ENCODE measurements at places on chromosomes 16 and 17.

DNA sequence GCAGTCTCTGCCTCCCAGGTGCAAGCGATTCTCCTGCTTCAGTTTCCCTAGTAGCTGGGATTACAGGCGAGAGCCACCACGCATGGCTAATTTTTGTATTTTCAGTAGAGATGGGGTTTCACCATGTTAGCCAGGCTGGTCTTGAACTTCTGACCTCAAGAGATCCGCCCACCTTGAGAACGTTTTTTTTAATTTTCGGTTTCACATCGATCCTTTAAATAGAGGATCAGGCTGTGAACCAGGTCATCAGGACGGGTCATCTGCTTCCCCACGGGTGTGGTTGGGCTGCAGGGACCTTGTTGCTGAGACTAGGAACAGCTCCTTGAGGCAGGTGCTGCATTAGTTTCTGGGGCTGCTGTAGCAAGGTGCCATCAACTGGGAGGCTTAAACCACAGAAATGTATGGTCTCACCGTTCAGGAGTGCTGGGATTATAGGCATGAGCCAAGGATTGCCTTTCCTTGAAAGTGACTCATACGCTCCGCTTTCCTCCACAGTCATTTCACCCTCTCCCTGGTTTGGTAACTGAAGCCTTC is 7.9 kb upstream of the NAGPA start:
- DNase-seq, result no peak

GRCh38 chr16:26129997-26130396 is 438.2 kb downstream of the HS3ST4 start:
- DNase-seq, result no peak

DNA sequence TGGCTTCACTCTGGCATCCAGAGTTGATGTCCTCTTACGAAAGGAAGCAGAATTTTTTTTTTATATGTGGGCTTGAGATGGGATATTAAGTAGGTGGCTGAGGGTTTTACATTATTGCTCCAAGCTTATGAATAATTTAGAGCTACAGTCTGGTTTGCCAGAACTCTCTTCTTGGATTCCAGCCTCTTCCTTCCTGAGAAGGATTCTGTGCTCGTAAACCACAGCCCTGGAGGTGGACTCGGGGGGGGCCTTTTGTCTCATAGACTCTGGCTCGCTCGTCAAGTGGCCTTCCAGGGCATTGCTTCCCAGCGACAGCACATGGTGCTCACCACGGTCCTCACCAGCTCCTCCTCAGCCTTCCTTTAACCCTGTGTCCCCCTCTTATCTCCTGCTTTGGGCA is 43.2 kb downstream of the TMEM11 start:
- no peak for DNase-seq

- DNase-seq, result no peak
Measured at GRCh38 chr17:6498356-6498755, 54.1 kb downstream of the PIMREG start.

- DNase-seq, result no peak
Measured at GRCh38 chr17:69717214-69717613, 302.7 kb downstream of the MAP2K6 start.

DNA sequence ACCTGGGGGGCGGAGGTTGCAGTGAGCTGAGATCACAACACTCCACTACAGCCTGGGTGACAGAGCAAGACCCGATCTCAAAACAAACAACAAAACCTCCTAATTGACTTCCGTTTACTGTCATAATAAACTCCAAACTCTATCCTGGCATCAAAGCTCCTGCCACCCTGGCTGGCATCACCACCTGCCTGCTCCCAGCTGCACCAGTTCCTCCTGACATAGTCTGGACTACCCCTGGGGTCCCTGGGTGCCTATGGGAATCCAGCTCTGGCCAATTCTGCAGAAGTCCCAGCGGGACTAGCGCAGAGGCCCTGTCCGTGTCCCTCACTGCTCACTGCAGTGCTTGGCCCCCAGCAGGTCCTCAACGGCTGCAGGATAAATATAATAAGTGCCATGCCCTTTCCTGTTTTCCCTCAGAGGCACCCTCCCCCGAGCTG is 723 bp downstream of the NTHL1 start:
- no peak for DNase-seq

DNA sequence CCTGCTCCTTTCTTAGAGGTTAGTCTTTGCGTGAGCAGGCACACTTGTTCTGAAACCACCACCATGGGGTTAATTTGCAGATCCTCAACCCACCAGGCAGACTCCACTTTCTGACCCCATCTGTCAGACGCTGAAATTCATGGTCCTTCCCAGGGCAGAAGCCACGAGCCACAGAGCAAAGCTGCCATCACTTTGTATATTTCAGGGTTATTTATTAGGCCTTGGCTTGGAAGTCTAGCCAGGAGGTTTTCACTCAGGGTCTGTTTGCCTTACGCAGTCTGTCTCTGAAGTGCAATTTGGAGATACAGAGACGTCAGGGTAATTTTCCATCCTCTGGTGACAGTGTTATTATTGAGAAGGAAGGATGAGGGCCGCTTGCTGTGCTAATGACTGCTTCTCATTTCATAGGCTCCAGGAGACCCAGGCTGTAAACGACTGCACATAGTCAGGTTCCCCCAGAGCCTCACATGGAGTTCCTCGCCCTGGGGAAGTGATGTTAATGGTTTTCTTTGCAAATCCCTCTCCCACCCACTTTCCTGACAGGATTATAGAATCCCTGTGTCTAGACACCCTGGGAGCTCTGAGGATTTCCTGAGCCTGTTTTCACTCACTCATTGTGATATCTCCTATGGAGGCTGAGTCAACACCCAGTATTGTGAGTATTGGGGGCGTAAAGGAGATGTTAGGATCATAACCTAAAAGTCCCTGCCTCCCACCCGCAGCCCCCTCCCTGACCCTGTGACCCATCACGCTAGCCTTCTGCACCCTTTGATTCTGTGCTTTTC is 269.0 kb downstream of the ABCC12 start:
- DNase-seq, result no peak

DNA sequence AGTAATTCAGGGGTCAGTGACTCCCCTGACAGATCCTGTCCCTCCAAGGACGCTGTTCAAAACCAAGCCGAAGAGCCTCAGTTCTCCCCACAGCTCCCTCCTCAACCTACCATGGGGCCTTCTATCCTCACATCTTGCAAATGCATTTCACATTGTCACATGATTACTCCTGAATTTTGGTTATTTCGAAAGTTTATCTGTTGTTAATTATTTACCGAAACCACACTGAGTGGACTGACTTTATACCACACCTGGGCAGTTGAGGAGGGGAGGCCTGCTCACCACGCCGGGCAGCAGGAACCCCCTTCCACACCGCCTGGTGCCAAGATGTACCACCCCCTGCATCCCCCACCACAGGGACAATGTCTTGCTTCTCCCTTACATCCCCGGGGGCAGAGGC is 4.7 kb downstream of the TIMP2 start:
- DNase-seq, result no peak

GRCh38 chr16:75097941-75098901 is 18.4 kb downstream of the LDHD start:
- no peak for DNase-seq

DNA sequence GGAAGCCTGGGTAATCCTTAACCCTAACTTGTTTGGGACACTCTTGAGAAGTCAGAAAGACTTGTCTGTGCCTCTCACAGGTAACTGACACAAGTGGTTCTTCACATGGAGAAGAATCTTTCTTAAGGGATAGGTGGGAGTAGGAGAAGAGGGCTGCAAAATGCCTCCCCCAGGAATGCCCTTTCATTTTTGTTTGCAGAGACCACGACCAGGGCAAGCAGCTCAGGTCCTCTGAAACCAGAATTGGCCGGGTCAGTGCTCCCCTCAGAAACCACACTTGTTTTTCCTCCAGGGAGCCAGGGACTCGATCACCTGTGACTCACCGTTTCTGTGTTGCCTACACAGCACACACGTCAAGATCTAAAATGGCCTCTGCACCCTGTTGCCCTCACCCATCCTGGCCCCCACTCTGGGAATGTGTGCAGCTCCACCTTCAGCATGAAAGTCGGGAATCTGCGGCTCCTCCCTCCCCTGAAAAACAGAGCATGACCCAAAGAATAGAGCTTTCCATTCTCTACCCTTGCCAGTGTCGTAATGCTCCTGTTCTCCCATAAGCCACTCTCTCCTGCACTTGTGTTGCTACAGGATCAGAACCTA is 36.1 kb downstream of the HNF1B start:
- DNase-seq, result no peak

DNA sequence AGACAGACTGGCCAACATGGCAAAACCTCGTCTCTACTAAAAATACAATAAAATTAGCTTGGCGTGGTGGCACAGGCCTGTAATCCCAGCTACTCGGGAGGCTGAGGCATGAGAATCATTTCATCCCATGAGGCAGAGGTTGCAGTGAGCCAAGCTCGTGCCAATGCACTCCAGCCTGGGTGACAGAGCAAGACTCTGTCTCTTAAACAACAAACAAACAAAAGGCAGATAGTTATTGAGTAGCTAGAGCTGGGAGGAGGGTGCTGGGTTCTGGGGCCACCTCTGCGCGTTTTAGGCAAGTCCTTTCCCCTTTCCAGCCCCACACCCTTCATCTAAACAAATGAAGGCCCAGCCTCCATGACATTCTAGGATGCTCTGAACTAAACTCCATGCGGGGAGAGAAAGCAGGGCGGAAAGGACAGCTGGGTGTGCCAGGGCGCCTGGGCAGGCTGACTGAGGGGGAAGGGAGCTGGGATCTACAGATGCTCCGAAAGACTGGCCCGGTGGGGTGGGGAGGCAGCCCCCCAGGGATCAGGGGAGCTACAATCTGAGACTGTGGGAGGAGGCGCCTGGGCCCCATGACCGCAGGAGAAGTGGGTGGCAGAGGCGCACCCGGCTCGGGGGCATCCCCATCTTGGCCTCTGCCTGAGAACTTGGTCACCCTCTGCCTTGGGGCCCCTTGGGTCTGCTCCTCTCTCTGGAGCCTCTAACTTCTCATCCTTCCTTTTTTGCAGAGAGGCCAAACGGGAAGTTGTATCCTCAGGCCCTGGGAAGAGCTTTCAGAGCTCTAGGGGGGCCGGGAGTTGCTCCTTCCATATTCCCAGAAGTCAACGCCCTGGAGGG is 910 bp downstream of the ITGAL start:
- DNase-seq, result no peak

DNA sequence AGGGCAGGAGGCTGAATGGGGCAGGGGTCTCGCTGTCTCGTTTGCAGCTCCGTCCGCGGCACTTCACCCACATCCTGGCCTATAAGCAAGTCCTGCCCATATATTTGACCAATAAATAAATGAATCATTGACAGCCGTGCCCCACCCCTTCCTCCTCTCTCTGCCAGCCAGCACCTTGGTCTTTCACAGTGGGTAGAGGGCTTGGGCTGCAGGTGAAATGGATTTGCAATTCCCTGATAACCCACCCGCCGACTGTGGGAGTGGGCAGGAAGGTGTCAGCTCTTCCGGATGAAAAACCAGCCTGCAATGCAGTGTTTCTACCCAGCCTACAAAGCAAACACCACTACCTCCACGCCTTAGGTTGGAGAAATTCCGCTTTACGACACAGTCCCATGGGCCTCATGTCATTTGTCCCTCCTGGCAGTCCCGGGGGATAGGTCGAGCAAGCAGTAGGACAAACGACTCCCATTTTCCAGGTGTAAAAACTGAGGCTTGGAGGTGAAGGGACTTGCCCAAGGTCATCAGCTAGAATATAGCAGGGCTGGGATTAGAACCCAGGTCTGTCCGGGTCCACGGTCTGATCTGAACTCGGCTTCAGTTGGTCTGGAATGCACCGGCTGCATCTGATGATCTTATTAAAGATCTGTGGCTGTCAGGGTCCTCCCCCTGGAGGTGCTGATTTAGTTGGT is 79.0 kb downstream of the ABCC1 start:
- no peak for DNase-seq
